ENCODE measurements at places on chromosomes 4 and X.

DNA sequence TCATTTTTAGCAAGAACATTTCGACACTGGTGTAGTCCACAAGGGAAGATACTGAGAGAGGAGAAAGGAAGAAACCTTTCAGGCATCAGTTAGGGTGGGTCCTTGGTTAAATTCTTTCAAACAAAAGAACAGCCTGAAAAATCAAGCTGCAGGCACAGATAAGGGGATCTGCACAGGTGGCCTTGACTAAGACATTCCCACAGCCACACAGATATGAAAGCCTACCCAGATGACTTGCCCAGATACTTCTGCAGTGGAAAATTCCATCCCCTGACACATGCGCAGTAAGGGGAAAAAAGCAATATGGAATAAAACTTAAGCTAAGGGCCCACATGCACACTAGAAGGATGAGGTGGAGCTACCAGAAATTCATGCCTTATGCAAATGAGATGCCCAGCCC, 8.9 kb upstream of the TMEM165 start:
- DNase-seq, result no peak

DNA sequence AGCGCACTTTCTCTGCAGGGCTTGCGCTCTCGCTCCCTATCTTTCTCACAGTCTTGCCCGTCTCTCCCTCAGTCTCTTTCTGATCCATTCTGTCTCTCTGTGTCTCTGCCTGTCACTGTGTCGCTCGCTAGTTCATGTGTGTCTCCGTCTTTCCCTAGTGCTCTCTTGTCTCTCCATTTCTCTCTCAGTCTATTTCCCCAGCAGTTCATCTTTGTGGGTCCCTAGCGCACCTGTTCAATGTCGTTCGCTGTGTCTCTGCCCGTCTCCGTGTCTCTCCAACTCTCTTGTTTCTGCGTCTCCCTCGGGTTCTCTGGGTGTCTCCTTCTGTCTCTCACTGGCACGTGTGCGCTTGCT, 1.5 kb downstream of the GPR101 start:
- DNase-seq, result no peak

DNA sequence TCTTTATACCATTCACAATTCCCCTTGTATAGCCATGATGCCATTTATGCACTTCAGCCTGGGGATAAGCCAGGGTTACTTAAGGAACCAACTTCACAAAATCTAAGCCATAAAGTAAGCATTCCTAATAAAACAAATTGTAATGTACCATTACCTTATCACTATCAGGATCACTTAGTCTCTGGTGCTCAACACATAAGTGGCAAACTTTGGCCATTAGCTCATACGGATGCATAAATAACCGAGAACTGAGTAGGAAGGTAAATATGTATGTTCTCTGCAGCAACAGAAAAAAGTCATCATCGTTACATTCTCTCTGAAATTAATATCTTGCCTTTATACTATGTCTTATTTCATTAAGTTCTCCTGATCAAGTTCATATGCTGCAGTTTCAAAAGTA, 14.4 kb downstream of the RASGEF1B start:
- DNase-seq, result no peak

GRCh38 chr4:98482503-98482846, 175.9 kb downstream of the TSPAN5 start:
- DNase-seq, result no peak

DNA sequence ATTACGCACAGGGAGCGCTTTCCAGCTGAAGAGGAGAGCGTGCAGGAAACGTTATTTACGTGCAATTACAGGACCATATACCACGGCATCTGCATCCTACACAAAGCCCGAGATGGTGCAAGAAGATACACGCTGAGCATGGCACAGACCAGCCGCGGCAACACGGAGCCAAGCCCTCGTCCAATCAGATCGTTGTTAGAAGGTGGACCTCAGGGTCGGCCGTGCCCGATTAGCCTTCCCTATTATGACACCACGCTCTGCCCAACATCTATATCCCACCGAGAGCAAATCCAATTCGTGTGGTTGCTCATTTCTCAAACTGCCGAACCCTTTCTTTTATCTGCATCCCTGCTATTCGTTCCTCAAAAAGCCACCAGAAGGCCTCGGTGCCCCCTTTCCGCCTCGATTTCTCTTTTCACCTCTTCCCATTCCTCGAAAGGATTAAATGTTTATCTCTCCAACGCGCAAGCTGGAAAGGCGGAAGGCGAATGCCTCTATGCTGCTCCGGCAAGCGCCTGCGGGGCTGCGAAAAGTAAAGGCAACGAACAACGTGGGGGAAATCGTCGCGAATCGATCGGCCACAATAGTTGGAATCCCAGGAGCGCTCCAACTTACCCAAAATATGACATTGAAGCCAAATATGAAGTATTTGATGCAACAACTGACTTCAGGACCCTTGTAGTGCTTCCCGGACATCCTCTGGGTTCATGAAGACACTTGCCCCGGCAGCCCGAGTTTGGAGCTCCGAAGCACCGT, 702 bp downstream of the TSPAN5 start:
- DNase-seq, result peak; percentile 44

DNA sequence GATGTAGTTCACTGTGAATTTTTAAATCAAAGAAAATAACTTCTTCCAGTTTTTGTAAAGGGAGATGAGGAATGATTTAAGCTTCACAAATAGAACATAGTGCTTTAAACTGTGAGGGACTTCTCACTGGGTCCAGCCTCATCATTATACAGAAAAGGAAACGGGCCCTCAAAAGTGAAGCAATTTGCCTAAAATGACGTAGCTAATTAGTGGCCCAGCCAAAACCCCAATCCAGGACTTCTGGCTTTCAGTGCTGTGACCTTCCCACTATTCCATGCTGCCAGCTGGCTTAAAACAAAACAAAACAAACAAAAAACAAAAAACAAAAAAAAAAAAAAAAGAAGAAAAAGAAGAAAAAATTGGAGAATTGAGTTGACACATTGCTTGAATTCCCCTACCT, 45.0 kb upstream of the STOX2 start:
- DNase-seq, result no peak

DNA sequence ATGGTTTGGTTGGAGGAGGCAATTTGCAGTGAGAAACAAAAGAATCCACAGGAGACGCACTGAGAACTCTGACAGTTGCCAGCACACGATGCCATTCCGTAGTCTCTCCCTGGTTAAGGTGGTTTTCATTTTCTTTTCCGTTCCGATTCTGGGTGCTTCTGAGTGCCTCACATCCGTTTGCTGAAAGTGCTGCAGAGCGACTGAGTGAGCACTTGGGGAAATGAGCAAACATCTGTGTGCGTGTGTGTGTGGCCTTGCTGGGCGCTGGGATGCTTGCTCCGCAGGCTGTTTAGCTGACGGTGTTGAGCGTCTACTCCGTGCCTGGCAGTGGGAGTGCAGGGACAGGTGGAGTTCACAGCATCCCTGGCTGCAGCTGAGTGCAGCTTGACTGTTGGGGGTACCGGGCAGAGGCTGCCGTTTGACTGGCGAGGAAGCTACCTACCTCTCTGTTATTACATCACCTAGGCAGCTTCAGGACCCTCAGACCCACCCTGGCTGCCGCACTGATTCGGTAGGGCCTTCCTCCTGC, 49.3 kb downstream of the SORCS2 start:
- DNase-seq, result no peak

GRCh38 chr4:7712021-7712671, 227.5 kb downstream of the AFAP1 start:
- no peak for DNase-seq

DNA sequence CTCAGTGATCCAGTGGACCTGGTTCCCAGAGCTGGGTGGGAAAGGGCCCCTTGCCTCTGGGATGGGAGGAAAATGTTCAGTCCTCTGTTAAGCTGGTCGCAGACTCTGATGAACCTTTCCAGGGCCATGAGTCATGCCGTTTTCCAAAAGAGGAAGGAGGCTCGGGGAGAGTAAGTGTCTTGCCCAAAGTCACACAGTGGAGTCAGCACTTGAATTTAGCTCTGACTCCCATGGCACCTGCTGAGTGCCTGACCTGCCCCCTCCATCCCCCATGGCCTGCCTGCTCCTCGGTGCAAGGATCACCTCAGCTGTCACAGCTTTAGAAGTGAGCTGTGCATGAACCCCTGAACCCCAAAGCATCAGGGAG, 14.0 kb upstream of the KIAA0232 start:
- no peak for DNase-seq

GRCh38 chr4:121788896-121789295, 12.2 kb upstream of the EXOSC9 start:
- DNase-seq, result no peak

- no peak for DNase-seq
Measured at GRCh38 chr4:163495900-163496299, 1.4 kb downstream of the TMA16 start.

DNA sequence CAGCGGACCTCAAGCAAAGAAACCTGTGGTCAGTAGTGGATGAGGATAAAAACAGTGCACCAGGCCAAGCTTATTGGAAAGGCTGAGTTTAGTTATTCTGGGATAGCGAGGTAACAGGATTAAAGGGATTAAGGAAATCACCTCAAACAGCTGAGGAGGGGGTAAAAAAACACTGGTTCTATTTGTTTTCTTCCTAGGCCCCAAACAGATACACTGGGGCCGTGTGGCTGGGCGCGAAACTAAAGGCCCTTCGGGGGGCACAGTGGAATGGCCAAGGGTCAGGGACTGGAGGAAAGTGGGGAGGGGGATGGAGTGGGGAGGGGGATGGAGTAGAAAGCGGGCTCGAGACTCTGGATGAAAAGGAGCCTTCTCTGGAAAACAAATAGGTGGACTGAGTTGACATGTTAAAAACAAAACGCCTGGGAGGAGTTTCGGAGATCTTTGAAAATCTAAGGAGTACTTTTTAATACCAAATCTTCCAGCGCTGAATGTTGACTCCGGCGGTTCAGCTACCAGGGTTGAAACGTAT, 2.9 kb downstream of the SOX3 start:
- DNase-seq, result no peak

DNA sequence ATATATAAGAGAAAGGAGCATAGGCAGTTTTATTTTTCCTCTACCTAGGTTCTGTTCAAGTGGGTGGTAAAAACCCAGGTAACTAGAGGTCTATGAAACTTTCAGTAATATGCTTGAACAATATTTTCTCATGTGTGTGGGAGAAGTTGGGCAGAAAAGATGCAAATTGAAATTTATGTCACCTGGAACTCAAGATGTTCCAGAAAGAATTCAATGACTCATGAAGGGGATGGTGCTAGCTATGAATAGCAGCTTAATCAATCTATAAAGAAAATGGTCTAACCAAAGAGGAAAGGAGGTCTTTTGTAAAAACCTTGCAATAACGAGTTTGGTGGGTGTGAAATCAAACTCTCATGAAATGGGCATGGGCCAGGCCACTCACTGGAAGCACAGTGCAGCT, 263.8 kb downstream of the INPP4B start:
- DNase-seq, result no peak

GRCh38 chr4:177315767-177316464, 6.2 kb downstream of the NEIL3 start:
- no peak for DNase-seq

GRCh38 chrX:140439476-140439875, 65.4 kb downstream of the SOX3 start:
- DNase-seq, result peak; percentile 79

DNA sequence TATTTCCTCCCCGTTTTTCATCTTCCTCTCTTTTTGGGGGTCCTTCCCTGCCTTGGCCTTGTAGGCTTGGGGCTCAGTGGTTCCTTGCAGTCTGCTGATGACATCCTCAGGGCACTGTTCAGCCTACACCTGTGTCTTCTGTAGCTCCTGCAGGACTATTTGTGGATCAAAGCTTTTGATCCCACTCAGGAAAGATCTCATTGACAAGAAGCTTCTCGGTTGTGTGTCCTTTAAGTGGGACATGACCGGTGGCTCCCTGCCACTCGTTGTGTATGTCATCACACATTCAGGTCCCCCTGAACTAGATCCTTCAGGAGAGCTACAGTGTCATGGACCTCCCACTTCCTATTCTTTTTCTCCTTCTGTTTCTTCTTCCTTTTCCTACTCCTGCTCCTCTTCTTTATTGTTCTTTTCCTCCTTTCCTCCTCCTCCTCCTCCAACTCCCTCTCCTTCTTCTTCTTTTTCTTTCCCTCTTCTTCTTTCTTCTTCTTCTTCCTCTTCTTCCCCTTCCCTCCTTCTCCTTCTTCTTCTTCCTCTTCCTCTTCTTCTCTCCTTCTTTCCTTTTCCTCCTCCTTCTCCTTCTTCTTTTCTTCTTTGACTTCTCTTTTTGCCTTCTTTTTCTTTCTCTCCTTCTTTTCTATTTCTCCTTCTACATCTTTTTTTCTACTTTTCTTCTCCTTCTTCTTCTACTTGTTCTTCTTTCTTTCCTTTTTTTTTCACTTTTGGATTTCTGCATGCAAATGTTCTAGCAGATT, 67.8 kb downstream of the NBDY start:
- DNase-seq, result no peak

GRCh38 chr4:98290511-98290910, 29.3 kb downstream of the RAP1GDS1 start:
- DNase-seq, result no peak

GRCh38 chr4:145171911-145172310, 8.5 kb downstream of the OTUD4 start:
- DNase-seq, result no peak

GRCh38 chr4:138702190-138702824, 313.3 kb upstream of the NOCT start:
- no peak for DNase-seq

DNA sequence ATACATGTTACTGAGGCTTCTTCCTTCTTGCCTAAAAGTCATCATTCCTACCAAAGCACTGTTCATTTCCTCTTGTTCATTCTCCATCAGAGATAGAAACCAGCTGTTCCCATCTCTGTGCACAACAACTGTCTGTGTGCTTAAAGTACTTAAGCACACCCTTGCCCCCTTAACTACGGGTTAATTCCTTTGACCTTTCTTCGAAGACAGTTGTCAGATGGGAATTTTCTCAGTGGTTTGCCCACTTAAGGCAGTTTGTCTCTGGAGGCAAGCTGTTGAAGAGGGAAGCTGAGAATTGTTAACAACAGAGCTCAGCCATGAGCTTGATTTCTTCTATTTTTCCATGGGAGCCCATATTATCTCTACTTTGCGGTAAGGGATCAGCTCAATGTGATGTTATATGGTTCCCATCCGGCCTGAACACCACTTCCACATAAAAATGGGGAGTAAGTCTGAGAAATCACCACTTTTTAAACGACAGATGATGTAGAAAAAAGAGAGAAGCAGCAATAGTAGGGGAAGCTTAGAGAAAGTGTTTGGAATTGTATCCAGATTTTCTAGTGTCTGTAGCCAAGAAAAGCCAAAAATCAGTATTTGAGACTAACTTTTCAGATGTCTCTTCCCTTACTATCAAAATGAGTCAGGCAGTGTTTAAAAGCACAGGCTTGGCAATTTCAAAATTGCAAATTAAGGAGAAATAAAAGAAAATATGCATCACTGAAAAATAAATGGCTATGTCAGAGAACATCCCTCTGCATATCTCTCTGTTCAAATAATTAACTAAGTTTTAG, 194.4 kb downstream of the SLIT2 start:
- DNase-seq, result no peak

GRCh38 chr4:150439451-150439933, 142.5 kb upstream of the MAB21L2 start:
- no peak for DNase-seq

- DNase-seq, result no peak
Measured at GRCh38 chr4:161546902-161547301, 616.9 kb downstream of the FSTL5 start.

GRCh38 chrX:137929951-137930350, 364.0 kb downstream of the ZIC3 start:
- no peak for DNase-seq

- no peak for DNase-seq
Measured at GRCh38 chr4:145153904-145154298, 26.5 kb downstream of the OTUD4 start.
